ENCODE measurements at places on chromosomes 7 and 10.

DNA sequence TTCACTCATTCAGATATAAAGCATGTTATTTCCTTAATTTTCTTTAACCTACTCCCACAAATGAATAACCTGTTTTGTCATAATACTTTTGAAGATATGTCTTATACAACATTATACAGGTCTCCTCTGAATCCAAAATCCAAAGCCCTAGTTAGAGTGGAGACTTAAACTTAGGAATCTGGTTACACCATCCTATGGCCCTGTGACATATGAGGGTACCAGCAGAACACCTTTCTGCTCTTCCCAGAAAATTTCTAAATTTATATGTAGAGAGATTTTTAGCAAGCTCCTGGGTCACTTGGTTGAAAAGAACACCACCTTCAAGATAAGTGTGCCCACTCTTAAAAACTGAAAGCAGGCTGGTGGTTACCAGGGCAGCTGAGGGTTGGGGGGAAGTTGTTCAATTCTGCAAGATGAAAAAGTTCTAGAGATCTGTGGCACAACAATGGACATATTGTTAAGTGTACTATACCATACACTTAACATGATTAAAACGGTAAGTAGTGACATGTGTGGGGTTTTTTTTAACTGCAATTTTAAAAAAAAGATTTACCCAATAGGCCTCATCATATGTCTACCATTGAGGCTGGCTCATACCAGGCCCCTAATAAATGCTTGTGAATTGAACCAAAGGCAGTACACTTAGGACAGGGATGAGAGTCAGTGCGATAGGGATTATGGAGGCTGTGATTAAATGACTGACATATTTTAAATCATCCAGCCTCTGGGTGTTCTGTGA lies 37.6 kb upstream of the KCNIP2 start:
- no peak for DNase-seq

GRCh38 chr10:48599830-48600134 lies 5.1 kb downstream of the ARHGAP22 start:
- DNase-seq, result peak; percentile 71

GRCh38 chr10:5775685-5776084 lies 37.5 kb downstream of the GDI2 start:
- DNase-seq, result no peak

DNA sequence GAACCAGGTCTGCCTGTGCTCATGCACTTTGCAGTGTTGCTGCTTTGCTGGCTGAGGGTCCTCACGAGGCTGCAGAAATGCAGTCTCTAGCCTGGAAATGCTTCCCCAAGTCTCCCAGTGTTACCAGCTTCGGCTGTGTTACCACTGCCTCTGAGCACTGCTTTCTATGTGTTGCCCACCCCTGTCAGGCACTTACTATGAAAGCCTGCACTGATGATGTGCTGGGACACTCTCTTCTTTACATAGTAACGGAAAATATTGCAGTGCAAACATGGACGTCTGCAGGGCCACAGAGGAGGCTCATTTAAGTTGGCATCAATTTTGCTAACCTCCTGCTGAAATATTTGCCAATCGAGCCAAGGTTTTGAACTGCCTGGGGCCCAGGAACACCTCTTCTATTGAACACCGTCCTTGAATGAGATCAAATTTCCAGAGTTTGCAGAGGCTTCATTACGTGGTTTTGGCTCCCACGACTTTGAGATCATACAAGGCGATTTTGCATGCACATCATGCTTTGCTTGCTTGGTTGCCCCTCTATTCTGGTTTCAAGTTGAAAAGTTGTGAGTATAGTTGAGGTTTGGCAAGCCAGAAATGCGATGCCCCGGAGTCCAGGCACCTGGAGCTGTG lies 404.7 kb upstream of the PODXL start:
- DNase-seq, result no peak

DNA sequence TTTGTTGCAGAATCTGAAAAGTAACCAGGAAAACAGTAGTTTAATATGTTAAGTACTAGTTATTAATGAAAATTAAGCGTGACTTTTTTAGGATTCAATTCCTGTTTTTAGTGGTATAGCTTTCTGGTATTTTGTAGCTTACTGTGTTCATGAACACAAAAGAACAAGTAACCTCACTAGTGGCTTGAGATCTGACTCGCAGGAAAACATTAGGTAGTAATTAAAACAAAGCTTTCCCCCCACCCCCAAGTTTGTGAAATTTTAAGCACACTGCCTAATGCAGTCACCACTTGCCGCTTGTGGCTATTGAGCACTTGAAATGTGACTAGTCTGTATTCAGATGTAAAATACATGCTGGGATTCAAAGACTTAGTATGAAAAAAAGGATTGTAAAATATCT lies 102.5 kb upstream of the RPA3 start:
- no peak for DNase-seq

GRCh38 chr10:62454687-62455397 lies 80.7 kb downstream of the ZNF365 start:
- DNase-seq, result no peak

GRCh38 chr10:110634527-110635209 lies 9.5 kb upstream of the RBM20 start:
- peak; percentile 23 for DNase-seq

DNA sequence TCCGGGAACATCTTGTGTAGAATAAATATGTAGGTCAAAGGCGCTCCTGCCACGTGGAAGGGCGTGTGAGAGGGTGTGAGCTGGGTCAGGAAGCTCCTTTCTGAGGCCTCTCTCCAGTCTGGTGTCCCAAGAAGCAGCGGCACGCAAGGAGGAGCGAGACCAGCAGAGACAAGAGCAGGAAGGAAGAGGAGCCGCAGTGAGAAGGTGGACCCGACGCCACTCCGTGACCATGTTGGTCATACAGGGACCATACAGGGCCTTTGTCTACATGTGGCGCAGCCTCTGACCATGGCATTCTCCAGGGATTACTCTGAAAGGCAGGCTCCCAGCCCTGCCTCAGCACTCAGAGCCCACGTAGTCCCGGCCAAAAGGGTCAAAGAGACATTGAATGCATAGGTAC lies 26.2 kb upstream of the EN2 start:
- no peak for DNase-seq

GRCh38 chr7:108403597-108404217 lies 52.5 kb downstream of the NRCAM start:
- DNase-seq, result no peak

- no peak for DNase-seq
These were observed 109.3 kb downstream of the ICA1 start for GRCh38 chr7:8152489-8153192.

GRCh38 chr7:77248154-77248553 lies 48.5 kb upstream of the FGL2 start:
- no peak for DNase-seq

DNA sequence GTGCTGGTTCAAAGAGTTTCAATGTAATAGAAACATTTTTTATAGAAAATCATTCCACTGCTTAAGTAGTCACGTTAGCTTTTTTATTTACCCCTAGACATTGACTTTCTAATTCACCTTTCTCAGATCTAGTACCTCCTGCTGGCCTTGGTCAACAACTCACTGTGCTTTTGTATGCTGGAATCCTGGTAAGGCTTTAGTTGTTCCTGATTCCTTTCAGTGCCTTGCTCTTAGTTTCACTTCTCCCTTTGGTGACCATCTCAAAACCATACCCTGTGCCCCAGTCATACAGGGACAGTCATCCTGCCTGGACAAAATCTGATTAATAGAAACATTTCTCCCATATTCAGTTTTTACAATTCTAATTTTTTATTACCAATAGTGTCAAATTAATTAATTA lies 130.2 kb downstream of the GPR37 start:
- no peak for DNase-seq

DNA sequence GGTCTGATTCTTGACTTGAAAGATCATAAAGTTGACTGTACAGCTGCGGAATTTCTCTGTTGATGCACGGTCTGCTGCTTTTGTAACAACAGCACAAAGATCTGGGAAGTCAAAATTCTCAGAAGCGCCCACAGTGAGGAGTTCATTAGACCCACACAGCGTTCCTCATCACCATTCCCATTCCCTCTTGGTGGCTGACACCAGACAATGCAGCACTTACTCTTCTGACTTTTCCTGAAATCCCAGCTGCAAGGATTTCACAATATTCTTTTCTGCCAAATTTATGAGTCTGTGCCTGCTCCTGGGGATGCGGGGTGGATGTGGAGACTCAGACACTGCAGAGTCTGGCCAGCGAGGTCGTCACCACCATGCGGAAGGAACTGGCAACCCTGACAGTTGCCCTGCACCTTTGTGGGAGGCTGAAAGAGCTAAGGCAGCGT lies 233.9 kb downstream of the FANK1 start:
- DNase-seq, result no peak

DNA sequence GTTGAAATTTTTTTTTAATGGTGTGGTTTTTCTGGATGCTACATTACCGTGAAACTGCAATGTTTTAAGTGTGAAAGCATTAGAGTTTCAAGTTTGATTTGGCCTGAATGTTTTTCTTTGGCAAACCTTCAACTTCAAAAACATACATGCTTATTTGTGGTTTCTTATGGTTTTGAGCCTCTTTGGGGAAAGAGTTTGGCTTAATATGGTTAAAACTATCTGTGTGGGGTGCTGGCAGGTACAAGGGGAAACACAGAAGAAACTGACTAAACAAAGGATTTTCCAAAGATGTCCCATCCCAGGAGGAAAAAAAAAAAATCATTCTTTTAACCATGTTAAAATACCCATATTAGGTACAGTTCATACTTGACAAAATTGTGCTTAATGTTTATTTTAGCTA lies 121.1 kb downstream of the HGF start:
- DNase-seq, result no peak

DNA sequence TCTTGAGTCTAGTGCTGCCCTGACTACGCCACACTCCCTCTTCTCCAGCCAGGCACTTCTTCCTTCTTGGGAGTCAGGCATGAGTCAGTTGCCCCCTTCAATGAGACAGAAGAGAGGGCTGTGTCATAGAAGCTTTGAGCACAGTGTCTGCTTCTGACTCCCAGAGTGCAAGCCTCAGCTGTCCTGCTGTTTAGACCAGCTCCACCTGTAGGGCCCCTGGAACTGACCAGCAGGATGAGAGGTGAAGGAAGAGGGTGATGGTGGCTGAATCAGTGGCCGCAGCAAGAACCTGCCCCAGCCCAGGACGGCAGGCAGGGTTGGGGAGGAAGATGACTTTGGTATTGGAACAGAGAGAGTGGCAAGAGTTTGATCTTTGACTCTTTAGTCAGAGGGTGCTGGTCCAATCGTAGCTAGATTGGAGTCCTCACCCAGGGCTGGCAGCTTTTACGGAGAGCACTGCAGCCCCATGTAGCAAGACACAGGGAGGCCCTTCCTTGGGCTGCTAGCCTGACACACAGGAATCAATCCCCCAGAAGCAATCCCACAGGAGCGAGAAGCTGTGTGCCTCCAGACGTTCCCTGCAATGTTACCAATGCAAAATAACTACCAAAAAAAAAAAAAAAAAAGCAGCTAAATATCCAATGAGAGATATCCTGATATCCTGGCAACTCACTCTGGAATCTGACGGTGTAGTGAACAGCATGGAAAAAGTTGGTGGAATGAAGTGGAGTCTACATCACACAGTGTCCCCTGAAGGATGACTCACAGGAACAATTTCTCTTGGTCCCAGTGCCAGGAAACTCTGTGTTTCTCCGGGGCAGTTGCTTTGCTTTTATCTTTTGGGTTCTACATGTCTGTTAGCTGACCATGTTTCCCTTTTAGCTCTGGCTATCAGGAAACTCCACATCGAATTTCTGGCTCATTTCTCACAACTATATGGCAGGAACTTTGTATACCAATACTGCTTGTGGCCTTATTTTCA lies 6.9 kb downstream of the C10orf62 start:
- no peak for DNase-seq

GRCh38 chr7:100895956-100896731 lies 456 bp upstream of the ACHE start:
- peak; percentile 73 for DNase-seq

DNA sequence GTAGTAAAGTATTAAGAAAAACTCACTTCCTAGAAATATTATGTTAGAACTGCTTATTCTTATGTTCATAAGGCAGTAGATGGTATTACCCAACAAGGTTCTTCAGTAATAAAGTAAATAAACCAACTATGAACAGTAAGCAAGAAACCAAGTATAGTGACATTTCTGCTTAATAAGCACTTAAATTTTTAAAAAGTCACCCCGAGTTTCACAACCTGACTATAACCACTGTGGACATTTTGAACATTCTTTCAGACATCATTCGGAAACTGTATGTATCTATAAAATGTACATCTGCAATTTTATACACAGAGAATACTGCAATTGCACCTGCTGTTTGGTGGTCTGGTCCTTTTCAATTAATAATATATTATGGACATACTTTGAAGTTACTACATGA lies 1073.6 kb downstream of the XPNPEP1 start:
- DNase-seq, result no peak

GRCh38 chr7:156993021-156993924 lies 17.2 kb downstream of the MNX1 start:
- DNase-seq, result no peak

- DNase-seq, result no peak
These were observed 29.9 kb downstream of the POLL start for GRCh38 chr10:101558204-101558603.

GRCh38 chr7:92645114-92646061 lies 55.2 kb upstream of the FAM133B start:
- no peak for DNase-seq

GRCh38 chr7:134522601-134523000 lies 4.8 kb upstream of the AKR1B10 start:
- DNase-seq, result no peak

DNA sequence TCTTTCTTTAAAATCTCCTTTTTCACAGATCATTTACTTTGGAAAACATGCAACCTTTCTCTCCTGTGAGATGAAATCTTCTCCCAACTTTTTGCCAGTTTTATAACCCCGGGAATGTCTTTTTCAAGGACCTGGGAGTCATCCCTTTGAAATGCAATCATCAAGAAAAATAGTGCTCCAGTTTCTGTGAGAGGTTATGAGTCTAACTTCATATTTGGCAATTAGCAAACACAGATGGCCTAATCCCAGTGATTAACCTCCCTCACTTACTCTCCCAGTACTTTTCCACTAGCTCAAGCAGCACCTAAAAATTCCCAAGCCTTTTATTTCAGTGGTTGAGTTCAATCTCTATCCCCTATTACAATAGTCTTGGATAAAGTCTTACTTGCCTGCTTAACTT lies 185.8 kb upstream of the TMEM106B start:
- no peak for DNase-seq

GRCh38 chr7:121000081-121000983 lies 11.8 kb downstream of the CPED1 start:
- DNase-seq, result no peak

DNA sequence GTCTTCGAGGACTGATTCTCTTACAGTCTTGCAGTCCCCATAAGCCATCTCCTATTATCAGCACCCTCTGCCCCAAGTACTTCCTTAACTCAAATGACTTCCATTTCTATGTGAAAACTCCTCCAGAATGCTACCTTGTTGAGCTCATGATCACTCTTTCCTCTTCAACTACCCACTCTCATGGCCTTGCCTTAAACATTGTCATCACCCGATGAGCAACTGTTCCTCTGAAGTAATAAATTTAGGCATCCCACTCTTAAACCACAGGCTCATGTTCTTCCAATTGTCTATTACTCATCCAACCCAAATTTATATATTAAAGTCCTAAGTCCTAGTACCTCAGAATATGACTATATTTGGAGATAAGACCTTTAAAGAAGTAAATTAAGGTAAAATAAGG lies 152.9 kb downstream of the C1GALT1 start:
- no peak for DNase-seq

GRCh38 chr7:110889335-110889734 lies 201.6 kb upstream of the LRRN3 start:
- DNase-seq, result no peak
